ENCODE measurements at places on chromosomes 5 and 9.

DNA sequence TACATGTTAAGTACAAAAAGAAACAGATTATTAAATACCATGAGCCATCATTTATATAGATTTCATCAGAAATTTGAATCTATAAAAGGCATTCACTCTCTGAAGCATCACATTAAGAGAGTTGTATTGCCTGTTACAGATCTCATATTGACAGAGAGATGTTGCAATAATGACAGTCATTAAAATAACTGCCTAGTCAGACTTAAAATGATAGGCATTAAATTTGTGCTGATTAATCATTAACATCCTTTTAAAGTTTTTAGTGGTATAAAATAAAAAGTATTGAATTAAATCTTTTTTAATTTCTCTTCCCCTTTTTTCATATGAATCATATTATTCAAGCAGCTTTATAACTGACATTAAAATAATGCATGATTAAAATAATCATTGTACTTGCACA lies 404.9 kb upstream of the FAM174A start:
- DNase-seq, result no peak

- DNase-seq, result no peak
Observed at GRCh38 chr5:180050121-180050940, 21.2 kb downstream of the RNF130 start.

DNA sequence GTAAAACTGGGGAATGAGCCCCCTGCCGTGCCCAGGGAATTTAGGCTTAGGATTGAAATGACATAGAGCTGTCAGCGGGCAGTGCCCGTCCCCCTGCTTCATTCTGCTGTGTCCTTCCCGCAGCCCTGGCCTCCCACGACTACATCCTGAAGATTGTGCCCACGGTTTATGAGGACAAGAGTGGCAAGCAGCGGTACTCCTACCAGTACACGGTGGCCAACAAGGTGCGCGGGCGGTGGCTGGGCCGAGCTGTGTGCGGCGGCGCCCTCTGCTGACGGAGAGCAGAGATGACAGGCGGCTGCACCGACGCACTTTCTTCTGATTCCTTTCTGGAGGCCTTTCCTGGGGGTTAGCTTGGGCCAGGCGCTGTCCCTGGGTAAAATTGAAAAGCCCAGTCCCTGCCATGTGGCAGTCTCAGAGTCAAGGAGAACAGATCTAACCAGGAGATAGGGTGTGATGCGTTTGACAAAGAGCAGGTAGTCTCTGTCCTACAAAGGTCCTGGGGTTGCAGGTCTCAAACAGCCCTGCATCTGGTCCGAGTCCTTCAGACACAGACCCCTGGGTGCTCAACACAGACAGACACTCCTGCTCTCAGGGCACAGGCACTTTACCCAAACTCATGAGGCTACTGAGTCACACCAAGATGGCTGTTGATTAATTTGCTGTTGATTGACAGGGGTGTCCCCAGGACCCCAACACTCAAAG lies 26.8 kb upstream of the RPL26L1 start:
- peak; percentile 54 for DNase-seq

GRCh38 chr5:71865665-71866320 lies 146.7 kb downstream of the CARTPT start:
- DNase-seq, result no peak

DNA sequence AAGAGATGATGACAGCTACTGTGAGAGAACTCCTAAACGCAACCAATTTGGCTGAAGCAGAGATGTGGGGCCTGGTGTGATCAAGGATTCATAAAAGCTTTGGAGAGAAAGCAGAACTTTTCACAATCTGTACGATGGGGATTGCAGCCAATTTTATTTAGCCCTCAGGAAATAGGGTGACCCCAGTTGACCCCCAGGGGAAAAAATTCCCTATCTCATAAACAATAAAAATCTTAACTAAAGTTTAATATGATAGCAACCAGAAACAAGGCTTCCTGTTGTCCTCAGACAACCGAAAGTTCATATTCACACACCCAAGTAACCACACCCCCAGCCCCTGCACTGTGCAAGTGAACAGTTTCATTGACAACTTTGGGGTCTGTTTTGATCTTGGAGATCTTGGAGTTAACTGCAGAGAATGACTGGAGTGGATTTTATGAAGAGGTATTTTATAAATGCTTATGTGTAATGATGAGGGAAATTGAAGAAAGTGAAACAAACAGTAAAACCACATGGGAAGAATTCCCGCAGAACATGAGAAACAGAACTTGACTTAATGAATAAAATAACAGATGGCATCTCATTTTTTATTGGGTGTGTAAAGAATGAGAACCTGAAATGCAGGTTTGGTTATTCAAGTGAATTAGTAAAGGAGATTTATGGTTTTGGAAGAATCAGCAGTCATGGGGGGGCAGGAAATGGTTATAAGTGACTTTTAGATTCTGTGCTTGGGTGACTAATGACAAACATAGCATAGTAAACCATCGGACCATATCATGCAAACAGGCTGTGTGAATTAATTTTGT lies 94.5 kb downstream of the PDE4D start:
- DNase-seq, result no peak

All from midbrain (tissue), 1 donor.